ENCODE measurements at places on chromosomes 1 and 21. TPM values are rescaled to one million over a fixed set of nuclear protein-coding genes. Genes with fewer than 3 reads are reported as not detected.

The LENEP gene
- polyA plus RNA-seq = not detected

DNA sequence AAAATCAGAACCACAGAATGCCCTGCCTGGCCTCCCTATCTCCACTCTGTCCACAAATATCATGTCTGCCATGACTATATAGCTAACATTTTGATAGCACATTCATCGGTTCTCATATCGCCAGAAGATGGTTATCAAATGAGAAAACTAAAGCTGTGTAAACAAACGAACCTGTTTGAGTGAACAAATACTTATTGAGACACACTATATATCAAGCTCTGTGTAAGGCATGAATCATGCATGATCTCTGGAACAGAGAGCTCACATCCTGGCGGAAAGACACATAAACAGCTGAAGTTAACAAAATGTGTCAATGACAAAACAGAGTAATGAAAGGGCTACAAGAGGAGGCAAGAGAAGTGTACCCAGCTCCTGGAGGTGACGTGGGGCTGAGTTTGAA, 13.1 kb downstream of the KCND3 start:
- DNase-seq = no peak

DNA sequence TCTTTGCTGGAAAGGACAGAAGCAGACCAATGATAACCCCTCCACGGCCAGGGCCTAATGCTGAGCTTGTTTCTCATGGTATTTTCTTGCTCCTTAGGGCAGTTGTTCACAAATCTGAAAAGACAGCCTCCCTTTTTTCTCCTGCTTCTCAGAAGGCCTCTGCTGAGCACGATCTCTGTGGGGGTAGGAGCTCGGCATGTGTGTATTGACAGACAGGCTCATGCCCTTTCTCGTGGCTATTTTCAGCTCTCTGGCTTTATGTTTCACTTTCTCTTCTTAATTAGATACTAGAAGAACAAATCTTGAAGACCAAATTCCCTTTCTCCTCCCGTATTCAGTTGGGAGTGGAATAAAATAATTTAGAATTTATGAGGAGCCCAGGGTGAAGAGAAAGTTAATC, 768 bp upstream of the RIIAD1 start:
- no peak for DNase-seq

DNA sequence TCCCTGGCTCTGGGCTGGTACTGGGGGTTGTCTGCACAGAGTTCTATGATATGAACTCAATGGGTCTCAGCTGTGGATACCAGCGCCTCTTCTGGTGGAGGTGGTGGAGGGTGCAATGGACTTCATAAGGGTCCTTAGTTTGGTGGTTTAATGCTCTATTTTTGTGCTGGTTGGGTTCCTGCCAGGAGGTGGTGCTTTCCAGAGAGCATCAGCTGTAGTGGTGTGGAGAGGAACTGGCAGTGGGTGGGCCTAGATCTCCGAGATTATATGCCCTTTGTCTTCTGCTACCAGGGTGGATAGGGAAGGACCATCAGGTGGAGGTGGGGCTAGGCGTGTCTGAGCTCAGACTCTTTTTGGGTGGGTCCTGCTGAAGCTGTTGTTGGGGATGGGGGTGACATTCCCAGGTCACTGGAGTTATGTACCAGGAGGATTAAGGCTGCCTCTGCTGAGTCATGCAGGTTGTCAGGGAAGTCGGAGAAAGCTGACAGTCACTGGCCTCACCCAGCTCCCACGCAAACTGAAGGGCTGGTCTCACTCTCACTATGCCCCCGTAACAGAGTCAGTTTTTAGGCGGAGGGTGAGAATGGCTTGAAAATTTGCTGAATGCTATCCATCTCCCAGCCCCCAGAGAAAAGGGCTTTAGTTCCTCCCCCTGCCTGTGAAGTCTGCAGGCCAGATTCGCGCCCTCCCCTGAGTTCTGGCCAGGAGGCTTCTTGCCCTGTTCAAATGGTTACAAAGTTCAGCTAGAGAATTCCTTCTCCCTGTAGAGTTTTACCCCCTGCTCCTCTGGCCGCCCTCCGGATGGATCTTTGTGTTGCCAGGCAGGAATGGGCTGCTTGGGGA, 902.9 kb downstream of the LTN1 start:
- peak; percentile 37 for DNase-seq

DNA sequence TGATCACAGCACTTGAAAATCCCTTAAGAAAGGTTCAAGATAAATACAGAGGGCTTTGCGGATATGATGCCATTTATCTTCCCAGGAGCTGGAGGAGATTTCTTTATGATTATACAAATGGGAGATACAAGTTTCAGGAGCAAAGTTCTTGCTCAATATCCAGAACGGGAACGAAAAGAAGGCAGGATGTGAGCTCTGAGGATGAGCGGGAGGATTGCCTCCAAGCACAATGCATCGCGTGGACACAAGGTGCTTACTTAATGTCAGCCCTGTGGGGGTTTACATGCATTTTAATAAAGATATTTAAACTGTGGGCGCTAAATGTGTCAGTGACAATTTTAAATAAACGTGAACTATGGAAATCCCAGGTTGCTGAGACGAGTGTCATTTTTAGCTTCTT, 59.0 kb downstream of the SYT6 start:
- no peak for DNase-seq

DNA sequence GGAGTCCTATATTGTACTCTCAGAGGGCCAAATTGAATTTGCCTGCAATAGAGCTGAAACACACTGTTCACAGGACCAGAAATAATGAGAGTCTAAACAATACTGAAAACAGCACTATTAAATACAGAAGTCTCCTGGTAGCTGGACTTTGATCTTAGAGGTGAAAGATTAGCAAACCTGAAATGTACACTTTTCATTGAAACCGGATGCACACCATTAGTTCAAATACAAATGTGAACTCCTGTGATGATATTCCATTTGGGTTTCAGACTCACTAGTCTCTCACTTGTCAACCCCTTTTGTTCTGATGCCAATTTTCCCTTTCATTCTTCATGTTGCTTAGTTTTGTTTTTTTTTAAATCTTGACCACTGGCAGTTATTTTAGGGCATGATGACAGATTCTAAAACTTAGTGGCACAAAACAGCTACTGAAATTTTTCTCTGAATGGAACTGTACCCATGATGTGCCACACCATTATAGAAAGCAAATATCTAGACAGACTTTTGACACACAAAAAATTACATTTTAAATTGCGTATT, 5.9 kb upstream of the TNFSF4 start:
- DNase-seq = no peak

DNA sequence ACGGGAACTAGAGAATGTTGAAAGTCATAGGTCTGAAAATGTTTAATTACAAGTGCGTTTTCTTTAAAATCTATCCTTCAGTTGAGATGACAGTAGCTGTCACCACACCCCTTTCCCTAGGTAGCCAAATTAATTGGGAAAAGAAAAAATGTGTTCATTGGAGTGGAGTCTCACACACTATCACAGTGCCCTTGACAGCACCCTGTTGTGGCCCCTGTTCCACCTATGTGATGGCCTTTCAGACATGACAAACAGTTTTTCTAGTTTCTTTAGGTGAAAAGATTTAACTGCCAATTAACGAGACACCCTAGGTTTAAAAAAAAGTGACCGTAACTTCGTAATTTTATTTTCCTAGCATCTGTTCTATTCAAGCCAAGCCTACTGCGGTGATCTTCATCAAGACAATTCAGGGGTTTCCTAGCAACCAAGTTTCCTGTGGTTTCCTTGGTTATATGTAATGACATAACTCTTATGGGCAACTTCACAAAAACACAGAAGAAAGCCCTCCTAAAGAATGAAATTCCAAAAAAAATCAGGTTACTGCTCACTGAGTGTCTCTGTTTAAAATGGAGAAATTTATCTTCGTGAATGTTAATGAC, 298.3 kb downstream of the PDE4B start:
- DNase-seq = no peak

- DNase-seq = no peak
Measured at GRCh38 chr1:164498792-164499191, 60.2 kb upstream of the PBX1 start.
